Fibroblast of skin of right biceps (primary cell): ENCODE measurements at places on chromosomes 7 and 10.

GRCh38 chr7:46230990-46231305, 309.9 kb upstream of the IGFBP3 start:
- peak; percentile 86 for DNase-seq

DNA sequence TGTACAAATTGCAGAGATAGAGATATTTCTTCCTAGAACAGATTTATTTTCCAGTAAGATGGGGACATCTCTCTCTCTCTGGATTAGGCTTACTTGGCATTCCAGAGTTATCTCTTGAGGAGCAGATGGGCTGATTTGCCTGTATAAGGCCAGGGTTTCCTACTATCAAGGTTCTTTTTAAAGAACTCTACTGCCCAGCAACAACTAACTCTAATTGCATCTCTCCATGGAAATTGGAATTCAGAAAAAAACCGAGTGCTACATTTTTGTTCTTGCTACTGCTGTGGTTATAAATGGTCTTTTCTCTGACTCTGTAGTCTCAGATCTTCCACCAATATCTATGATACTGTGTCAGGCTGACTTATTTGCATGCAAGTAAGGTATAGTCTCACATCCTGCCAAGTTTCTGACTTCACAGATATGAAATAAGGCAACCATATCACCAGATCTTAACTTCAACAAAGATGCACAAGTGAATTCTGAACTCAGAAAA, 161.1 kb downstream of the CRPPA start:
- no peak for DNase-seq

GRCh38 chr7:2172311-2173188, 60.2 kb downstream of the MAD1L1 start:
- DNase-seq, result peak; percentile 95

DNA sequence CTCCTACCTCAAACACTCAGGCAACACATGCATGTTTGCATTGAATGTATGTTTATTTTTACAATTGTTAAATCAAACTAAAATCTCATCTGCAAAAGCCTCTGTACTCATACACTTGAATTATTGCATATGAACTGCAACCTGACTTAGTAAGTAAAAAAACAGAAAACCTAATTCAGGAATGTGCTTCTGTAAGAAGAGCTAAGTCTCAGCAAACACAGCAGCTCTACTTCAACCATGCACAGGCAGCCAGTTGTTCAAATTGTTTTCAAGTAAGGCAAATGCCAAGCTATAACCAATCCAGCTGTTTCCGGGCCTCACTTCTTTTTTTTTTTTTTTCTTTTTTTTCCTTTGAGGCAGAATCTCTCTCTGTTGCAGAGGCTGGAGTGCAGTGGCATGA, 93.5 kb upstream of the MALRD1 start:
- DNase-seq, result no peak

GRCh38 chr10:30188556-30189237, 129.3 kb upstream of the JCAD start:
- DNase-seq, result no peak

- DNase-seq, result no peak
These were observed 2.5 kb downstream of the MMRN2 start for GRCh38 chr10:86954681-86955500.

GRCh38 chr10:43250615-43251418, 16.0 kb downstream of the RASGEF1A start:
- DNase-seq, result no peak

DNA sequence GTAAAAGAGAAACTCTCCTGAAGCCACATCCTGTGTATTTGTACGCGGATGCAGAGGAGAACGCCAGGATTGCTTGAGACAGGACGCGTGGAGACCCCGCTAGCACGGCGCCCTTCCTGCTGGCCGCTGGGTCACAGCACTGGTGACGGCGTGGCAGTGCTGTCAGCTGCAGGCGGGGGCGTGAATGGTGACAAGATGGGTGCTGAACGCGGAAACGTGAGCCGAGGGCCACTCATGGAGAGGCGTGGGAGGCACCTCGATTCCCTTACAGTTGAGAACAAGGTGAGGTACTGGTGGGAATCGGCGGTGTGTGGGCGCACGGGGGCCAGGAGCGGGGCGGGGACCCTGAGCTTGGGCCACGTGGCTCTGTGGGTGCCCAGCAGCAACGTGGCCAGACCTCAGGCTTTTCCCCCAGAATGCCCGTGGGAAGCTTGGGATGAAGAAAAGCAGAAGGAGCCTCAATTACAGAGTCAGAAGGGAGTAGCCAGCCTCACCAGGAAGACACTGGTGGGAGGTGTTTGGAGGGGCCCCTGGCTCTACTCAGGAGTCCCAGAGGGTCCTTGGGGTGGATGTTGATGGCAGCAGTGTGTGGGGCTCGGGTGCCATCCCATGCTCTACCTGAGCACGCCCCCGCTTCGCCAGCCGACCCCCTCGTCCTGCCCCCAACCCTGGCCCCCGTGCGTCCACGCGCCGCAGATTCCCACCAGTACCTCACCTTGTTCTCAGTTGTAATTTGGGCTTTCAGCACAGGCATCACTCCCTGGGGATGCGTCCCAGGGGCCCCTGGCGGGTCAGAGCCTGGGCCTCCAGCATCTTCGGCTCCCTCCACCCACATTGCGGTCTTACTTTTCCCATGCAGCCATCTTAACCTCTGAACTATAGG, 208.4 kb upstream of the TCERG1L start:
- DNase-seq, result no peak

- DNase-seq, result peak; percentile 95
These were observed 428.9 kb downstream of the TNS3 start for GRCh38 chr7:47153058-47153457.

DNA sequence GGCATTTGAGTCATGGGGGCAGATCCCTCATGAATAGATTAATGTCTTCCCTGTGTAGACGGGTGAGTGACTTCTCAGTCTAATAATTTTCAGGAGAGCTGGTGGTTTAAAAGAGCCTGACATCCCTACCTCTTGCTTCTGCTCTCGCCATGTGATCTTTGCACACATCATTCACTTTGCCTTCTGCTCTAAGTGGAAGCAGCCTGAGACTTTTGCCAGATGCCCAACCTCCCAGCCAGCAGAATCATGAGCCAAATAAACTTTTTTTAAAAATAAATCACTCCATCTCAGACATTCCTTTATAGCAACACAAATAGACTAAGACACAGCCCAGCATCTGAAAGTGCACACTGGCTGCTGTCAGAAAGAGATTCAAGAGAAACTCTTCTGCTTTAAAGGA, 155.2 kb downstream of the ZNF365 start:
- no peak for DNase-seq

- no peak for DNase-seq
These were observed 70.4 kb downstream of the SLC35B4 start for GRCh38 chr7:134246347-134246746.

DNA sequence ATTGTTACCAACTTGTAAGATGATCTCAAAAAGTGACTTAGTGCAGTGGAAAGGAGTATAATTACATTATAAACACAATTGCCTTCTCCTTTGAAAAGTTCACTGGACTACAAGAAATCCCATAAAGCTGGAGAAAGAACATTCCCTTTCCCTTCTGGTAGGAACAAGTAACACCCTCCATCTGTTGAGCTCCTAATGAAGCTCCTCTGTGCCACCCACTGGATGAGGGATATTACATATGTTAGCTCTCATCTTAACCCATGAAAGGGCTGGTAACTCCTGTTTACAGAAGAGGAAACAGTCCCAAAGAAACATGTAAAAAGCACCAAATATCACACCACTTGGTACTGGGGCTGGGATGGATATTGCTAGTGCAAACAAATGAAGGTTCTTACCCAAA, 8.1 kb downstream of the PGAM1 start:
- no peak for DNase-seq

- no peak for DNase-seq
These were observed 40.0 kb downstream of the SVOPL start for GRCh38 chr7:138661069-138661635.

GRCh38 chr7:28685242-28685643, 272.9 kb downstream of the TRIL start:
- DNase-seq, result no peak

GRCh38 chr10:59631237-59631636, 78.4 kb downstream of the SLC16A9 start:
- DNase-seq, result no peak
